ENCODE measurements at places on chromosomes 11 and 22. TPM values are rescaled to one million over a fixed set of nuclear protein-coding genes. Genes with fewer than 3 reads are reported as not detected.

Gene OR10A2
- total RNA-seq: not detected

Gene YPEL1
- 1.1 TPM for total RNA-seq

Gene SOX10
- 23.0 TPM for total RNA-seq

Gene MFRP
- total RNA-seq: not detected

Gene GSTT2B
- total RNA-seq: not detected

Gene RRP8
- total RNA-seq: 9.2 TPM

Gene TMEM109
- 238 TPM for total RNA-seq

Gene KCNK7
- not detected for total RNA-seq

Gene OR56A1
- total RNA-seq: not detected

Gene TSG101
- total RNA-seq: 20.3 TPM

All from ascending aorta (tissue), 2 donors.